ENCODE measurements at places on chromosomes 3 and 15.

DNA sequence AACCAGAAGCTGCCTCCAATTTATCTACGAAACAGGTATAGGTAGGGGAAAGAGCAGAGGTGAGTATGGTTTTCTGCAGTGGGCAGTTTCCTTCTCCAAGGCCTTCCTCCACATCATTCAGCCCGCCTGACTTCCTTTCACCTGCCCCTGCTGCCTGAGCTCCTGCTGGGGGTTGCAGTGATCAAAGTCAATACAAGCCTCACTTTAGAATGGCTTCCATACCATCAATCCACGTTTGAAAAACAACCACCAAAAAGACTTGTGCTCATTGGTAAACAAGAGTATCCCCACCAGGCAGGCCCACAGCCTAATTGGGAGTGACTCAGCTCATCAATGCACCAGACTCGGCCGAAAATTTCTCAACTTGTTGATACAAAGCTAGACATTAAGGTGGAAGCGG lies 159.9 kb downstream of the MAGI1 start:
- no peak for DNase-seq

GRCh38 chr15:40430271-40430805 lies 10.4 kb upstream of the BAHD1 start:
- DNase-seq = no peak

DNA sequence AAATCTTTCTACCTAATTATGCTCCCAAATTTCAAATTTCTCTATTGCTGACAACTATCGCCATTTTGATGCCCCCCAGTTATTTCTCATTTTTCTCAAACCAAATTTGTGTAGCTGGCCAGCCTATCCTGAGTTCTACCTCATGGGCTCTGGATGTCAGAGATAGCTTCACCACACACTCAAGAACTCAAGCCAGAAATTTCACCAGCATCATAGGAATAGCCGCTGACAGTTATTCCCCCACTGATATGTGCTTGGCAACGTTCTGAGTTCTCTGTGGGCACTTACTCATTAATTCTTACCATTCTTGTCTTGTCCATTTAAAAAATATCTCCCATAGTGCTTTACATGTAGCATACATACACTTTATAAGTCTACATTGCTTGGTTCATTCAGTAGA lies 264.7 kb downstream of the FHIT start:
- DNase-seq = no peak

GRCh38 chr15:45402955-45403877 lies 24.9 kb upstream of the GATM start:
- DNase-seq = peak; percentile 40

GRCh38 chr3:146040630-146041029 lies 120.4 kb downstream of the PLOD2 start:
- no peak for DNase-seq
